A549 treated with CpdA at 1 μM for 4 hours (cell line): ENCODE measurements at places on chromosomes 1 and 21. TPM values are rescaled to one million over a fixed set of nuclear protein-coding genes. Genes with fewer than 3 reads are reported as not detected.

The ITGB2 gene
- 0.66 to 1.3 TPM (median 0.76 TPM) in 5 replicates for total RNA-seq

The FAM163A gene
- not detected in 5 replicates for total RNA-seq

The SPRR1B gene
- total RNA-seq = not detected in 5 replicates

The ITLN1 gene
- total RNA-seq = not detected in 5 replicates

The S100A5 gene
- total RNA-seq = 0.65 to 1.2 TPM (median 0.79 TPM) in 5 replicates

The CR2 gene
- 0.03 TPM in 1 of 5 replicates, not detected in the others for total RNA-seq

The SMPDL3B gene
- total RNA-seq = 0.71 to 1.2 TPM (median 0.99 TPM) in 5 replicates

The PGBD2 gene
- 4.3 to 5.5 TPM (median 4.4 TPM) in 5 replicates for total RNA-seq

The CD84 gene
- total RNA-seq = not detected in 5 replicates

The AMY2A gene
- not detected in 5 replicates for total RNA-seq

The HENMT1 gene
- 4.0 to 6.0 TPM (median 4.8 TPM) in 5 replicates for total RNA-seq

The TMIGD3 gene
- not detected in 5 replicates for total RNA-seq

The ATP1A4 gene
- total RNA-seq = not detected in 5 replicates

The CYP4A22 gene
- total RNA-seq = not detected in 5 replicates

The TNNI3K gene
- total RNA-seq = not detected in 5 replicates

The GCSAML gene
- total RNA-seq = not detected in 5 replicates

The COL11A1 gene
- 1.6 to 4.4 TPM (median 2.8 TPM) in 5 replicates for total RNA-seq

The SV2A gene
- total RNA-seq = 0.06 to 0.14 TPM (median 0.11 TPM) in 5 replicates

The GJA5 gene
- not detected in 5 replicates for total RNA-seq

The AKNAD1 gene
- total RNA-seq = 0.46 to 1.5 TPM (median 0.74 TPM) in 5 replicates

The RNU1-4 gene
- not detected in 5 replicates for total RNA-seq

The RPAP2 gene
- total RNA-seq = 10.9 to 12.3 TPM (median 11.1 TPM) in 5 replicates

The PHLDA3 gene
- total RNA-seq = 81.2 to 189 TPM (median 159 TPM) in 5 replicates

The MTARC2 gene
- 7.6 to 14.2 TPM (median 9.5 TPM) in 5 replicates for total RNA-seq

The IL23R gene
- not detected in 5 replicates for total RNA-seq

The AADACL3 gene
- not detected in 5 replicates for total RNA-seq

The RNU1-3 gene
- not detected in 5 replicates for total RNA-seq

The SYPL2 gene
- 0.07 to 0.23 TPM (median 0.13 TPM) in 5 replicates for total RNA-seq

The RIMS3 gene
- 0.48 to 0.99 TPM (median 0.88 TPM) in 5 replicates for total RNA-seq

The SPRR2B gene
- total RNA-seq = not detected in 5 replicates

The SPSB1 gene
- total RNA-seq = 27.6 to 29.2 TPM (median 28.0 TPM) in 5 replicates

The PDE9A gene
- total RNA-seq = 0.92 to 1.5 TPM (median 1.1 TPM) in 5 replicates

The IGFN1 gene
- 0.90 to 1.5 TPM (median 1.1 TPM) in 5 replicates for total RNA-seq

The OR2L13 gene
- not detected in 5 replicates for total RNA-seq

The GJB3 gene
- total RNA-seq = 3.3 to 8.0 TPM (median 5.1 TPM) in 5 replicates
